ENCODE measurements at places on chromosomes 11 and 22.
A peak's percentile ranks its signal among the peaks of the same experiment; 100 is the strongest.

GRCh38 chr22:48560836-48561235 lies 1266.8 kb downstream of the BRD1 start:
- no peak for DNase-seq

GRCh38 chr11:85464283-85464682 lies 162.9 kb downstream of the DLG2 start:
- no peak for DNase-seq

DNA sequence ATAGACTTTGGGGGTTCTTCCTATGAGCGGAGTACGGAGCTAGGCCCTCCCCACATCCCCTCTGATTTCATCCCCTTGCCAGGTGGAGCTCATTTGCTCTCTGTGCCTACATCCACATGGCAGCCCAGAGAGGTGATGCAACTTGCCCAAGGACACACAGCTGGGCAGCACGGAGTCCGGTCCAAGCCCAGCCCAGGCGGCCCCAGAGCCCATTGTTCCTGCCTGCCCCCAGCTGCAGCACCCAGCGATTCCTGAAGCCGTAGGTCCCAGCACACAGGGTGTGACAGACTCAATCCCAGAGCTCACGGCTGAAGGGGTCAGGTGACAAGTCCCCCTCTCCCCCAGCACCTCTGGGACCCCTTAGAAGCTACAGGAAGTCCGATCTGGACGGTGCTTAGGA lies 22.2 kb upstream of the RFPL3 start:
- DNase-seq, result no peak

GRCh38 chr22:24319451-24319850 lies 48.8 kb downstream of the SPECC1L start:
- DNase-seq, result no peak

DNA sequence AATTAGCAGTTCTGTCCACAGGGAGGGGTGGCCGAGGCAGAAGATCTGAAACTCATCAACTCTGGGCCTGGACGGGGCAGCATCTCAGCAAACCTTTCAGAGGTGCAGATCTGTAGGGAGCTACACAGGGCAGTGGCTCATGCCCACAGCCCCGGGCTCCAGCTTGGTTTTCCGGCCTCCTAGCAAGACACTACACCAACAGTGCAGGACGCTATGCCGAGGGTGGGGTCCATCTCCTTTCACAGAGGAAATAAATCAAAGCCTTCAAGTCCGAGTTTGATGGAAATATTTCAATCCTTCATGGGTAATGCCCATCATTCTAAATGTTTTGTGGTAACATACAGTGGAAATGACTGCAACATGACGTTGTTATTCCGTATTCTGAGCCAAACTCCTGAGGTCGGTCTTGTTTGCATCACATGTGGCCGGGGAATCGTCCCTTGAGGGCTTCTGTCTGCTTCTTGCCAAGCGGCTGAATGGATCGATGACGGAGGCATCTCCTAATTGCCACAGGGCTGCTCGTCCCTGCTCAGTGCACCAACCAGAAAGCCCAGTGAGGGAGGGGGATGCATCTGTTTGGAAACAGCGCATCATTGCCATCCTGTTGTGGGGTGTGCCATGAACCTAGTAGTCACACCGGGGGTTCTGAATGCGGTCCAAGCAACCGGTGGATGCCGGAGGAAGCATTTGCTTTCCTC lies 30.0 kb downstream of the LINC01488 start:
- DNase-seq, result no peak

DNA sequence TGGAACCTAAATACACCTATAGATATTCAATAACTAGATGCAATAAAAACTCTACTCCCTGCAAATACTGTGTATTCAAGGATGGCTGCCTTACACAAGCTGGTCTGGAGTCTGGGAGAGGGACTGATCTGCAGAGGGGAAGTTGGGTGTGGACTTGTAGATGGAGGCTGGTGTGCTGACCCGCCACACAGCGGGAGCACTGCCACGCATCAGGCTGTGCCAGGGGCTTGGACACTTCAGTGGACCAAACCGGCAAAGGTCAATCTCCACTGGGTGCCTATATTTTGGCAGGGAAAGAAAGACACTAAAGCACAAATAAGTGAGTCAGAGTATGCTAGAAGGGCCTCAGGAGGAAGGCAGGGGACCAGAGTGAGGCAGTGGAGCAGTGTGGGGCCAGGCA lies 2.1 kb upstream of the SHANK3 start:
- DNase-seq, result no peak

DNA sequence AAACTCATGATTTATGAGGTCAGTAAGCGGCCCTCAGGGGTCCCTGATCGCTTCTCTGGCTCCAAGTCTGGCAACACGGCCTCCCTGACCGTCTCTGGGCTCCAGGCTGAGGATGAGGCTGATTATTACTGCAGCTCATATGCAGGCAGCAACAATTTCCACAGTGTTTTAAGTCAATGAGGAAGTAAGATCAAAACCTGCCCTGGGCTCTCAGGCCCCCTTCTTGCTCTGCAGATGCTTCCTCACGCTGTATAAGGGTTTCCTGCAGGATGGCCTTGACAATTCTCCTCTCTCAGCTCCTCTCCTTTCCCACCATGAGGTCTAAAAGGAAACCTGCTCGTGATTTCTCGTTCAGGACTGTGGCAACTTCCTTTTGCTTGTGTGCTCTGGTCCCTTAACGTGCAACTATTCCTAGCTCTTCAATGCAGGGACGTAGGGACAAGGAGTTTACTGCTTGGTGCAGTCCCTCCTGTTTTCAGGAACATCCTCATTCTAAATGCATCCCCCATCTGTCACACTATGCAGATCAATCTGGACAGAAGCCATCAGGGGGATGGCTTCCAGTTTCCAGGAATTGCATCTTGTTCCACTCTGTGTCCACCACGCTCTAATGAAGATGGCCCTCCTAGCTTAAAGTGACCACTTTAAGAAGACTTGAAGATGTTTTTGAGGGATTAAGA lies 64.3 kb upstream of the IGLL5 start:
- no peak for DNase-seq

DNA sequence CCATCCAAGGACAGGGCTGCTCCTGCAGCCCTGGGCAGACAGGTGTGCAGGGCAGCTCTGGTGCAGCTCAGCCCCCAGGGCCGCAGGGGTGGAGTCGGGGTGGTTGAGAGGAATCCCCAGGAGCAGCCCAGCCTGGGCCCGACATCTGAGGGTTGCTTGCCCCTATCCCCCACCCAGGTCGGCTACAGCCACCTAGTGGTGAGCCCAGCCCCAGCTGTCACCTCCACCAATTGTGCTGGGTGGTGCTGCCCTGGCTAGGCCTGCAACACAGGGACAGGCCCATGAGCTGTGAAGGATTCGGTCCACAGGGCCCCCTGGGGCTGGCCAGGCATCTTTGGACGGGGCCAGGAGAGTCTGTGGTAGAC lies 29.6 kb downstream of the RTN4R start:
- DNase-seq, result peak; percentile 74

DNA sequence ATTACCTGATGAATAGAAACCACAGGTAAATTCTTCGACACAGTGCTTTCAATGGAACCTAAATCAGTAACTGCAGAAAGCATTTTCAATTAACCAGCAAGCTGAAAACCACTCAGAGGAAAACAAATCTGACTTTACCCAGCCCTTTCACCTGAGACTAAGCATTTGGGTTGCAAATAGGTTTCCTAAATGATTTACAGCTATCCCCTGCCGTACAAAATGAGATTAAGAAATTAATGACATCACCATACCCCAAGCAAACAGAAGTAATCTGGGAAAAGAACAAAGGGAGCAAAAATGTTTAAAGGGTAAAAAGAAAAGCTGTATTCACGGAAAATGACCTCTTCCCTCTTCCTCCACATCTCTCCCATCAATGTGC lies 584 bp downstream of the NOX4 start:
- no peak for DNase-seq

- DNase-seq, result no peak
These were observed 8.2 kb downstream of the MS4A15 start for GRCh38 chr11:60764879-60765278.

DNA sequence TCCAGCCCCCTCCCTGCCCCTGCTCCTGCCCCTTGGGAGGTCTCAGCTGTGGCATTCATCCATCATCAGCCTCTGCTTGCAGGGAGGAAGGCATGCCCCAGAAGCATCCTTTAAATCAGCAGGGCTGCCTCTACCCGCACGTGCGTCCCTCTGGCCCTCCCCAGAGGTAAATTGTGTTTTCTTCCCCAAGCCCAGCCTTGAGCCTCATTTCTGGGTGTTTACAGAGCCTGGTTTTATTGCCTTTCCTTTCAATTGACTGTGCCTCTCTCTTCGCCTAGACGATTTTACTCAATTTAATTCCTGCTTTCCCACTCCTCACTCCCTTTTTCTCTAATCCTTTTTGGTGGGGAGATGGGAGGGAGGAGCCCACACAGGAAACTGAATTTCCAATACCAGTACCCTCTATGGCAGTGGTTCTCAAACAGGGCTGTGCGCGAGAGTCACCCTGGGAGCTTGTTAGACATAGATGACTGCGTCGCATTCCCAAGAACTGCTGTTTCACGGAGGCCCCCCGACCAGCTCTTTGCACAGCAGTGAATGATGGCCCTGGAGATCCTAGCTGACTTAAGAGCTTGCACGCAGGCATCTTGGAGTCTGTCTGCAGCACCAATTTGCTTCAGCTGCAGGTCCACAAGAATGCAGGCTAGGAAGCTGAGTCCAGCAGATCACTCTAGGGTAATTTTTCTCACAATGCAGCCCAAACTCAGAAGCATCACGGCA lies 15.1 kb upstream of the OAF start:
- no peak for DNase-seq

- no peak for DNase-seq
These were observed 16.9 kb upstream of the SLC3A2 start for GRCh38 chr11:62863687-62864335.

DNA sequence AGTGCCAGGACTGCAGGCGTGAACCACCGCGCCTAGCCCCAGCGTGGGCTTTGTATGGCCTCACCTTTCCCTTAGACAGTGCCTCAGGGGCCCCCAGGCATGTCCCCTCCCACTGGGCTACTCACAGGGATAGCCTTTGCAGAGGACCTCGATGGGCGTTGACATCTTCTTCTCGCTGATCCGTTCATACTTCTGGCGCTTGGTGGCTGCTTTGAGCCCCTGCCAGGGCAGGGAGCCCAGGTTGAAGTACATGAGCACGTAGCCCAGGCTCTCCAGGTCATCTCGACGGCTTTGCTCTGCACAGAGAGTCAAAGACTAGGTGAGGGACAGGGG lies 17.5 kb downstream of the CSNK1E start:
- no peak for DNase-seq

- DNase-seq, result no peak
These were observed 4.7 kb downstream of the SPINDOC start for GRCh38 chr11:63817758-63818498.

DNA sequence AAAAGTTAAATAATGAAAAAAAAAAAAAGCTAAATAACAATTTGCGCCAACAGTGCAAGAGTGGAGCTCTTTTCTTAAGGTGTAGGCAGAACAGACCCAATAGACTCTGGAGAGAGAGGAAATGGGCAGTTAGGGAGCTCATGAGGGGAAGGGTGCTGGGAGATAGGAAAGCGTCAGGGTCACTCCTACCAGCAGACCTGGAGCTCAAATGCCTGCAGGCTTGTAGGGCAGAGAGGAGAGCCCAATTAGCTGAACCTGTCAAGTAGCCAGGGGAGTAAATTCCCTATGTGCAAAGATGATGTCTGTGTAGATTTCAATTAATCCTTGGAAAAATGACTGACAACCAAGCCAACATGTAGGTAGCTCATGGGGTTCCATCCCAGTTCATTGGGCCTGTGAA lies 73.0 kb downstream of the RAB30 start:
- no peak for DNase-seq

DNA sequence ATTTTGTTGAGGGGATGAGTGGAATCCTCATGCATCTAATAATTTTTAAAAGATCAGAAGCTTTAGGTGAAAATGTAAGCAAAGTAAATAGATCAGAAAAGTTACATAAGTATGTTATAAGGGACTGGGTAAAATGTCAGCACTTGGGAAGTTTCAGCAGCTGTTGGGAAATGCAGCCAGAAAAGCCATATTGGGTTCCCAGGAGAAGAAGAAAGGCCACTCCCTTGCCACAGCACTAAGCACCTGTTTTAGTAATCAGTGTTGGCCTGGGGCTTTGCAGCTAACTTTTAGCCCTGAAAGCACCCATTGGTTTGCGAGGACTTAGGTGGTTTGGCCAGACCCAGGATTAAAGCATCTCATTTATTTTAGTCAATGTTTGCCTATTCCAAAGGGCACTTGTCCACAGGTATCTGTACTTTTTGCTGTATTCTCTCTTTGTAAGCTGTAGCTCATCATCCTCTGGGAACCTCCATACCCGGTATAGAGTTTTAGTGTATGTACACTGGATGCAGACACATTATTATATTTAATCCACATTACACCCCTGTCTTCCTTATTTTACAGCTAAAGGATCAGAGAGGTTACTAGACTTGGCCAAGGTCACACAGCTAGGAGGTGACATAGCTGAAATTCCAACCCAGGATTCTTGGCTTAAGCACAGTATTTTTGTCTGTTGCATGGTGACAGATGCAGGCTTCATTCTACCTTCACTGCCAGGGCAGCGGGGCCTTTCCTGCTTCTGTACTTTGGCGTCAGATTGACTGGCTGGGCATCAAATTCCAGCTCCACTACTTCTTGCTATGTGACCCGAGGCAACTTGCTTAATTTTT lies 127.7 kb upstream of the SESN3 start:
- no peak for DNase-seq

DNA sequence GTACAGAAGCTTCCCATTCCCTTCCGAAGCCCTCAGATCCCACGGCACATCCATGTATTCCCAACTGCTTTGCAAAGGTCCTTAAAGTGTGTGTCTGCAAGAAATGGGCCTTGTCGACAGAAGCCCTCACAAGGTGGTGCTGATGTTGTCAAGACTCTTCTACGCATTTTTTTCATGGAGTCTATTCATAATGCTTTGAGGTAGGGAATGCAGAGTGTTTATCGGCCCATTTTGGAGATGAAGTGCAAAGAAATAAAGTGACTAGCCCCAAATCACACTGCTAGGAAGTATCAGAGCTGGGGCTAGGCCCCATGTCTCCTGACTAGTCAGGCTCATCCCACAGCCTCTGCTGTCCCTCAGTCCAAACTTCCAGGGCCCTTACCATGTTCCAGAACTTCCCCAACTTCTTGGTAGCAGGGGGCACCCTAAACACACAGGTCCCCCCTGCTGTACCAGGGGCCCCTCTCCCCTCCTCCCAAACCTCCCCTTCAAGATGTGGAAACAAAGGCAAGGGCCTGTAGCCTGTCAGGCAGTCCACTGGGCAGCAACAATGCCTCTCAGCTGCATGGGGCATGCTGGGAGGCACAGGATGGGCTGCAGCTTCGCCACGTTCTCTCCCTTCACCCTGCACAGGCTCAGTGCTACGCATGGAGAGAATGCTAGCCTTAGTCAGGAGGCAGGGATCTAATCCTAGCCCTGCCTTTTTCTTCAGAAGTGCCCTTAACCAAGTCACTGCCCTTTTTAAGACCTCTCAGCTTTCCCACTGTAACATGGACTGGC lies 7.8 kb downstream of the IL18BP start:
- DNase-seq, result no peak
